ENCODE measurements at places on chromosomes 7 and 10.
A peak's percentile ranks its signal among the peaks of the same experiment; 100 is the strongest.

DNA sequence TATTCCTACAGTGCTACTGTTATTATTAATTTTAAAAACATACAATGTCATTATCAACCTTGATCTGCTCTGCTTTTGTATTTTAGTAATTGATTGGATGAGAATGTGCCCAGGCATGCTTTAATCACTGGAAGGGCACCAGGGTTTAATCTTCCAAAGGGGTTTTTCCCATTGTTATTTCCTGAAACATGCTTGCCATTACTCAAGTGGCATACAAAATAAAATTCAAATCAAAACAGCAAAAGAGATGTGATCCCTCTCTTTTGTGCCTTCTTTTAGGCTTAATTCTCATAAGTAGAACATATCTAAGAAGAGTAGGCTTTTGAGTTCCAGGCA lies 963.3 kb downstream of the LRMDA start:
- DNase-seq: no peak

DNA sequence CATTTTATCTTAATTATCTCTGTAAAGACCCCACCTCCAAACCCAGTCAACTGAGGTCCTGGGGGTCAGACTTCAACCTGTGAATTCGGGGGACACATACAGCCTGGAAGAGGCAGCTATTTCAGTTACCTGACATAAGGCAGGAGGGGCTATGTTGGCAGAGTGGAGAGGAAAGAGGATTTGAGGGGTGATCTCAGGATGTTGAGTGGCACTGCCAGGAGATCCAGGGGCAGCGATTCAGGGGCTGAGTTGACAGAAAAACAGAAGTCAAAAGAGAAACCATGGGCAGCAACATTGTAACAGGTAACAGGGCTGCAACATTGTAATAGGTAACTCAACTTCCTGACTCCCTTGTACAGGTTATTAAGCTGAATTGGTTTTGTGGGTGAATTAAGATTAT lies 162.6 kb downstream of the ADARB2 start:
- DNase-seq: no peak

DNA sequence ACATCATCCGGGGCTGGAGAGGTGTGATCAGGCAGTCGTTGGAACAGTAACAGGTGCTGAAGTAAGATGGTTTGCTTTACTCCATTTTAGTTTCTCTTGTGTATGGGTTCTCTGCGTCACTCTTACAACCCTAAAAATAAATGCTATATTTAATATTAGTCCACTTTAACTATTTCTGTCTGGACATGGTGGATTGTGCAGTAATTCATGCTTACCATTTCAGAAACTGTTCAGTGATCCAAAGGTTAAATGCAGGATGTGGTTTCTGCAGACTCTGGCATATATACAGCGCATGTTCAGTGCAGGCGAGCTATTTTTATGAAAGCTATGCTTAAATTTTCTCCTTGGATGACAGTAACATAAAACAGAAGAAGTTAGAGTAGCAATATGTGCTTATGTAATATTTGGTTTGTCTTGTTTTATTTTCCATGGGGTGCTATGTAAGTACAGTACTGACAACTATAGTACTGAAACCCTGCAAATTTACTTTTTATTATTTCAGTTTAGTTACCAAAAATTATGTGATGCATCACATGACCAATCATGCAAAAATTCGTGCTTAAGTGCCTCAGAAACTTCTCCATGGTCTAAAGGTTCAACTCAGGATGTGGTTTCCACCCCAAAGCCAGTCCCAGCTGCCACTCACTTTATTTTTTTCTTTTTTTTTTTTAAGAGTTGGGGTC lies 46.6 kb upstream of the GRID1 start:
- no peak for DNase-seq

- no peak for DNase-seq
Observed at GRCh38 chr7:129605960-129606614, 5.4 kb upstream of the NRF1 start.

- DNase-seq: peak; percentile 60
Observed at GRCh38 chr7:30988351-30989005, 24.7 kb downstream of the GHRHR start.

DNA sequence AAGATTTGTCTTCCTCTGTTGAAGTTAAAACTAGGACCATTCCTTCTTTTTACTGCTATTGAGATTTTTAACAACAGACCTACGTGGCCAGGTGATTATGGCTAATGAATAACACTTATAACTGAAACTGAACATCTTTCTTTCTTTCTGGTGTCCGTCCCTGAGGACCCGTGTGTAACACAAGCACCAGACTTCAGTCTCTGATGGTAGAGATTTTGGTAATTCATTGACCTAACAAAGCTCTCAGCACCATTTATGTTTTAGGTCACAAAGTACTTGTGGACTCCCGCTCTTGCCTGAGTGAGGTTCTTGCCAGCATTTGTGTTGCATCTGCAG lies 40.4 kb upstream of the TMEM229A start:
- DNase-seq: no peak

GRCh38 chr10:44070282-44070681 lies 314.6 kb downstream of the CXCL12 start:
- no peak for DNase-seq

- DNase-seq: no peak
Observed at GRCh38 chr7:89837515-89837914, 316.8 kb upstream of the STEAP1 start.

GRCh38 chr10:10831085-10831484 lies 186.6 kb upstream of the CELF2 start:
- no peak for DNase-seq

DNA sequence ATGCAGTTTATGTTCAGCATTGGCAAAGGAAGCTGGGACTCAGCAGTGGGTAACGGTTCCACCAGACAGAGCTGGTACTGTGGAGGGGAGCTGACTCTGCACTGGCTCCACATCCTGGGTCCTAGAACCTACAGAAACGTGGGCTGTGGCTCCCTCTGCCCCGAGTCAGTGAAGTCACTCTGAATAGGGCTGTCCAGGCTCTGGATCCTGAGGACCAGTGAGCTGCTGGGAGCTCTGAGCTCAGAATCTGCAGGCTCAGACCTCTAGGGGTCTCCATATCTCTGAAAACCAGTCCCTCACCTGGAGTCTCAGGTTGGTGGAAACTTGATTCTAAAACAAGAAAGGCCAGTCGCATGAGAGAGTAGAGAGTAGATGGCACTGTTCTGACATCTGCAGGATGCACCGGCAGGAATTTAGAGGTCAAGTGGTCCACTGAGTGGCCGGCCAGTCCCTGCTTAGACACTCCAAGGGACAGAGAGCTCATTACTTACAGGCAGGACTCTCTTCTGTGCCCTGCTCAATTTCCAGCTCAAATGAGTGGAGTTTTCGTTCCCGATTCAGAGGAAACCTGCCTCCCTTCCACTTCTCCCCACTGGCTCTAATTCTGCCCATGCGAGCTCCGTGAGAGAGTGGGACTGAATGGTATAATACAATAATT lies 18.6 kb downstream of the NPFFR1 start:
- no peak for DNase-seq

DNA sequence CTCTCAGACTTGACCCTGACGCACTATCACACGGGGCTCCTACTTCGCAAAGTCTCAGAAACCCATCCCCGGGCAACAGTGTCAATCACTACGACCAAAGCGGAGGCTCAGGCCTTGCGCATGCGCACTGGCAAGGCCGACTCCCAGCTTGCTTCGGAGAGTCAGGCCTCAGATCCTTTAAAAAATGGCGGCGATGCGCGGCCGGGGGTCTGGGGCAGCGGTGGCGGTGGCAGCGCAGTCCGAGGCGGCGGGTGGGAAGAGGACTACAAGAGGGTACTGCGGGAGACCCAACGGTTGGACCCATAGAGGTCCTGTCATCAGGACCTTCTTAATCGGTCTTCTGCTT lies 196.9 kb downstream of the ZNF716 start:
- DNase-seq: no peak

DNA sequence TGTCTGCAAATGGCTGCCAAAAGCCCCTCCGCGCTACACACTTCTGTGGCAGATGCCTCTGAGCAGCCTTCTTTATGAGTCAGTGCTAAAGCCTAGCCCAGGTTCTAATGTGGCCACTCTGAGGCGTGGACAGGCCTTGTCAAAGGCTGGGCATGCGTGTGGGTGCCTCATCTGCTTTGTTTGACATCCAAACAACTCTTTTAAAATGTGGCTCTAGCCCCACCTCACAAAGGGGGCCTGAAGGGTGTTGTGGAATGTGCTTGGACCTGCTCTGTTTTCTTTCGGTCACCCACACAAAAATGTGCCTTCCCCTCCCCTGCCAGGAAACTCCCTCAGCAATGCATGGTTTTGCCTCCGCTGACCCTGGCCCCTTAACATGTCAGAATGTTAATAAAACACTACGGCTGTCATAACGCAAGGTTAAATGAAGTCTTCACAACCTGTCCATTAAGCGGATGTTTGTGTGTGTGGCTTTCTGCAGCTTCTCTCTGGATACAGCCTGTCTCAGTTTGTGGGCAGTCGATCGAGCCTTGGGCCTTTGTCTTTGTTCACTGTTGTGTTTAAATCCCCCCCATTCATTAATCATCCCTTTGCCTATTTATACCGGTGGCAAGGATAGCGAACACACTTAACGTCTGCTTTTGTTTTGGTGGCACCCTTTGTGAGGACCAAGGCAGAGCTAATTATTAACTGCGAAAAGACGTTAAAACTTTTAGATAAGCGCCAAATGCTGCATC lies 718.9 kb downstream of the LRMDA start:
- DNase-seq: no peak

- DNase-seq: no peak
Observed at GRCh38 chr10:86250399-86250798, 116.2 kb downstream of the GRID1 start.

DNA sequence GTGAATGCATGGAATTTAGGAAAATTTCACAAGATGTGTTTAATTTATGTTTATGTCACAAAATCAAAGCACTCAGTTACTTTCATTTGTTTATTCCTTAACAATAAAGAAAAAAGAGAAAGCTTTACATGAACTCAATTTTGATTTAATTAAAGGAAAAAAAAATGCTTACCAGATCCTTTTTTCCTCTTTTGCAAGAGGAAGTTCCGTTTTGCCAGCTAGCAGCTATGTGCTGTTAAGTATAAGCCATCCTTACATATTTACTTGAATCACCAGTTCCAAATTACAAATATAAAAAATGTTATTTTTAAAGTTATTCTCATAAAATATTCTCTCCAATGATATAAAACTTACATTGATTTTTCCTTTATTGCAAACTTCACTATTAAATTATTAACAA lies 12.7 kb downstream of the MRC1 start:
- no peak for DNase-seq

- no peak for DNase-seq
Observed at GRCh38 chr7:363626-364025, 73.7 kb downstream of the FOXL3 start.

DNA sequence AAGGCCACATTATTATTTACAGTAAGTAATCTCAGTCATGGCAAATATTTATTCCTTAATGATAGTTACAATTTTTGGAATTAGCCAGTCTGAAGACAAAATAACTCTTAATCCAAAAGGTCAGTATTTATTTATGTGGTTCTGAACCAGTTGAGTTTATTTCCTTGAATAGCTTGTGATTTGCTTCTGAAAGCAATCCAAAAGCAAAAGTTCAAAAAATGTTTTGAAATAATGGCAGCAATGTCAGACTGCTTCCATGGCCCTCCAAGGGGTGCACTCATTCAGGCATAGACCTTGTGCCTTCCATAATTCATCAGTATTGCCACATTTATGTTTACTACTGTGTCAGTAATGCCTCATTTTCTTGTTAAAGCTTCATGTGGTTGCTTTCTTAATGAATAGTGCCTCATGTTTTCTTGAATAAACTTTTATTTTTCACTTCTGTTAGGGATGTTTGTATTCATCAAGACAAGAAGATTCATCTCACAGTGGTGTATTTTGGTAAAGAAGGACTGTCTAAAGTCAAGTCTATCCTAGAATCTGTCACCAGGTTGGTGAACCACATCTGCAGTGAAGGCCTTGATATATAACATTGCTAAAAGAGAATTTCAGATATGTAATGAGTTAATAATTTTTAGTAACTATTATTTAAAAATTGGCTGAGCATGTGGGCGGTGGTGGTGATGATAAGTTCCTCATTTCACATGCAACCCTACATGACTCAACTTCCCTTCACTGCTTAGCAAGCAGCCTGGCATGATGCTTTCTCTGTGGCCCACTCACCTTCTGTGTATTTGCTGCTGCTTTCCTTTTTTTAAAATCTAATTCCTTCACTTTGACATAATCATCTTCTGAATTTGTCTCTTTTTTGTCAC lies 22.0 kb downstream of the CSGALNACT2 start:
- DNase-seq: no peak

DNA sequence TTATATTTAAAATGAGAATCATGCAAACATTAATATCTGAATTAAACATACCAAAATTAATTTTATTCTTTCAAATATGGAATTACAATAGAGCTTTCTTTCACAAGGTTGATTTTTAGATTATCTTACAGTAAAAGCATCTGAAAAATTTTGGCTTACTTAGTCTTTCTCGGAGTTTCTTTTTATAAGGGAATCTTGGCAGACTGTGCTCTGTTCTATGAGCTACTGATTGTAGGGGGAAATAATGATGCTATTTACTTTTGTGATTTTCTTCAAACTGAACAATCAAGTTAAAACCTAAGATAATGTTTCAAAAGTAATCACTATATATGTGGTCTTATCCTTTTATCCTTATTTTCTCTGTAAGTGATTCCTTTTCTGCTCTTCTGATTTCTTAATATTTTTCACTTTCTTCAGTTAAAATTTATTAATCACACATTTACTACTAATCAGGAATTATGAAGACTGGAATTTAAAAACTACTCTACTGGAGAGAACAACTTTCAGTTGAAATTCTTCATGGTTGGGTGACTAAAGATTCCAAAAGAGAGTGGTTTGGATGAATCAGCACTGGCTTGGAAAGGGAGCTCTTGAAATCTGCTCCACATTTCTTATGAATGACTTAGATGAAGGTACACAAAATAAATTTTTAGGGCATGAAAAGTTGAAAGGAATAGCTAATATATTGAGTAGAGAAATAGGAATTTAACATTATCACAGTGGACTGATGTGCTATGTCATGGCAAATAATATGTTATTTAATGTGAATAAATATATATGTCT lies 103.9 kb downstream of the PPP1R9A start:
- no peak for DNase-seq

- no peak for DNase-seq
Observed at GRCh38 chr7:9945131-9945530, 1028.5 kb upstream of the PHF14 start.

DNA sequence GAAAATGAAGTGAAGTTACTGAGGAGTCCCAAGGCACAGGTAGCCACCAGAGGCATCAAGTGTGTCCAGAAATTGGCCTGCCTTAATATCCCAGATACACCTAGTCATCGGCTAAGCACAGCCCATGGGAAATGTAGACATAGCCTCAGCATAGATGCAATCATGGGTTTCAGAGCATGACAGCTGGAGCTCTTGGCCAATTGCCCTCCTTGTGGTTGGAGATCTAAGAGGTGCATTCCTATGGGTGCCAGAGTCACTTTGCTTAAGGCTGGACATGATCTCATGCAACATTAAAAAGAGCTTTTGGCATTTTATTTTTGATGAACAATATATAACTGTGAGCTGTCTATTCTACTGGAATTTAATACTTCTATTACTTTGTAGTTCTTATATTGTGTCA lies 758.0 kb upstream of the LRRTM3 start:
- no peak for DNase-seq
